Stimulated activated CD8-positive, alpha-beta memory T cell treated with anti-CD3 and anti-CD28 coated beads, Interleukin-7, amount 100 ng/mL, for 1 hour (primary cell): ENCODE measurements at places on chromosomes 6 and 20.

GRCh38 chr6:141394565-141395051 is 738.1 kb upstream of the GJE1 start:
- DNase-seq: no peak

DNA sequence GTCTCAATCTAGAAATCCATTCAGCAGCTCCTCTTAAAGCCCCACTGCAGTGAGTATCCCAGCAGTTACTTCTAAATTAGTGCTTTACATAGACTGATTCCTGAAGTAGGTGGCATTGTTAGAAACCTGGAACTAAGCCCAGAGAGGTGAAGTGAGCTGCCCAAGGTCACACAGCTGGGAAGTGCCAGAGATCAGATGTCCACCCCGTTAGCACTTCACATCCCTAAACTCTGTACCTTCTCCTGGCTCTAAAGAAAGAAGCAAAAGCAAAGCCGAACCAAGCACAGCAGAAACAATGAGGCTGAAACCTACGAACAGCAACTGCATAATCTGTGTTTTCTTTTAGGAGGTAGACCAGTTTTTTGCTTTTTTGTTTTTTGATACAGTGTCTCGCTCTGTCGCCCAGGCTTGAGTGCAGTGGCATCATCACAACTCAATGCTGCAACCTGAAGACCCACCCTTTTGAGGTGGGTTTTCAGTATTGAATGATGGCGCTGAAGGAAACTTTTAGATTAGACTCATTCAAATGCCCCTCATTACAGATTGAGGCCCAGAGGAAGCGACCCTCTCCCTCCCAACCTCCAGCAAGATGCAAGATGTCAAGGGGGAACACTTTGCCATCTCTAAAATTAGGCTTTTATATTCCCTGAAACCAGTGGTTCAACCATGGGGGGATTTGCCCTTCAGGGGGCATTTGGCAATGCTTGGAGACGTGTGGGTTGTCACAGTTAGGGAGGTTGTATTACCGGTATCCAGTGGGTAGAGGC is 3.2 kb upstream of the ZMYND8 start:
- DNase-seq: no peak

GRCh38 chr20:535958-536357 is 7.6 kb downstream of the CSNK2A1 start:
- no peak for DNase-seq

DNA sequence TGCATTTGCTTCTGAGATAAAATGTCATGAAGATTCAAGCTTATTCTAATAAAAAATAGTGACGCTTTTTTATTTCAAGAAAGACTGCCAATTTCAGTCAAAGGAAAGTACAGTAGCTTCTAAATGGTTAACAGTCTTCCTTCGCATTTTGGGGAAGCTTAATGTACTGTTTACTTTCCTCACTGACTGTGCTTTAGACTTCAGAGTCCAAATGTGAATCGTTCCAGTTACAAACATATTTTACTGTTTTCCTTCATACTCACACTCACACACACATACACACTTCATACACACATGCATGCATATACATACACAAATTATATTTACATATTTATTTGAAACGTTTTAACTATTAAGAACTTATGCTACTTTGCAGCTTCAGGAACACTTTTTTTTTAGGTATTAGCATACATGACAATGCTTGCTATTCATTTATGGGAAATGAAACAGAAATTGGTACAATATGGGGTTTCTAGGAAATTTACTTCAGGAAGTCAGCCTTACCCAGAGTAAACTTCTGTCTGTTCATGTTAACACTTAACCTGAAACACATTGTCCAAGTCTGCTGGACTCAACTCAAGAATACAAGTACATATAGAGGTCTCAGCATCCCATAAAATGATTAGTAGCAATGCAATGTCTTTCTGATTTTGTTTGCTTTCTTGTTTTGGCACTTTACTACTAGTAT is 145.4 kb downstream of the RPS12 start:
- no peak for DNase-seq

GRCh38 chr6:25166955-25167748 is 112.0 kb upstream of the CARMIL1 start:
- no peak for DNase-seq

- DNase-seq: no peak
These were observed 169.5 kb upstream of the LAMA2 start for GRCh38 chr6:128713461-128713860.

DNA sequence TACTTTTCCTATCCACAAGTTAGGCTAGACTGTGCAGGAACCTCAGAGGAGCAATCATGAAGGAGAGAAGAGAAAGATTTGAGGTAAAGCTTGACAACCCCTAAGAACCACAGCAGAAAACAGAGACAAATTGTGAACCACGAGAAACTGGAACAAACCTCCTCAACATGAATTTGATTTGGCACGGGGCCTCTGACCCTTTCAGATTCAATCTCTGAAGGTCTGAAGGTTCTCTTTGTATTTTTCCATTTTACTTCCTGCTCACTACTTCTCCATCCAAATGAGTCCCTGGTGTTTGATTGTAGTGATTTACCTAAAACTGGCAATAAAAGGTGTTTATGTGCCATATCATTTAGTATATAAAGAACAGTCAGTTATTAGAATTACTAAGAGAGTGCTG is 126.1 kb upstream of the STXBP5 start:
- no peak for DNase-seq

DNA sequence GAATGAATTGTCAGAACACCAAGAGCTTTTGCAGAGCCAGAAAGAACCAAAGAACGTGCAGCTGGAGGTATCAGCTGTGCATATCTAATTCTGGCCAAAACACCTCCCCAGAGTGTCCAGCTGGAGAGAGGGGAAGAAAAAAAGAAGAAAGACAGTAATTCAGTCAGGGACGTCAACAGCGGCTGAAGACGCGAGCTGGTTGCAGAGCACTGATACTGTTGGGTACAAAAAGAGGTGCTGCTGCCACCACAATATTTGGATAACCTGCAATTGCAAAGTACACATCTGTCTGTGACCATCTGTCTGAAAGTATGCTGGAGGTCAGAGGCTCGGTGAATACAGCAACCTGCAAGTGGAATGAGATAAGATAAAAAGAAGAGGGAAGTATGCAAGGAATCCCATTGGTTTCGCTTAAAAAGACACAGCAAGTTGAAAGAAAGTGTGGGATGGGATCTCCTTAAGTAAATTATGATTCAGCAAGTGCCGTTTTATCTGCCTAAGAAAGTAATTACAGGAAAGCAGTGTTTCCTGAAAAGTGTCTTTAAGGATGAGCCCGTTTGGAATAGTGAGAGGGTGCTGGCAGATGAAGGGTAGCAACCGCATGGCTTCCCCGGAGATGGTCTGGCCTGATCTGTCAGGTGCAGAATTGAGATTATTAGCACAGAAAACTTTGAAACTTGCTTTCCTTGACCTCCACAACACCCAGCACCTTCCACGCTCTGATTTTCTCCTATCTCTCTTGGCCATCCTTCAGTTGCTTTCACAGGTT is 189.9 kb upstream of the PRDM1 start:
- no peak for DNase-seq

- no peak for DNase-seq
These were observed 531.1 kb downstream of the LMBRD1 start for GRCh38 chr6:69265706-69266105.

GRCh38 chr6:112522587-112522986 is 175.5 kb downstream of the RFPL4B start:
- no peak for DNase-seq
